ENCODE measurements at places on chromosomes 2 and 18. TPM values are rescaled to one million over a fixed set of nuclear protein-coding genes. Genes with fewer than 3 reads are reported as not detected.

DNA sequence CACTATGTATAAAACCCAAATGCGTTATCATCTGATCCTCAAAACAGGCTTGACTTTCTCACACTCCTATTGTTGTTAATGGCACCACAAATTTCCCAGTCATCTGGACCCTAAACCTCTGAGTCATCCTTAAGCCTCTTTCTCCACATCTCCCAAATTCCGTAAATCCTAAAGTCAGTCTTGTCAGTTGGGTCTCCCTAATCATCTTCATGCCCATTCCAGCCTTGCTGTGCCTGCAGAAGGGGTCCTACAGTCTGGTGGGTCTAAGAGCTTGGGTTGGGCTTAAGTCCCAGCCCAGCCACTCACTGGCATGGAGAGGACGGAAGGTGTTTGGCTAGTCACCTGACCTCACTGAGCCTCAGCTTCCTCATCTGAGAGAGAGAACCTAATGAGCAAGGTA lies 265.1 kb upstream of the SIX3 start:
- DNase-seq = no peak

DNA sequence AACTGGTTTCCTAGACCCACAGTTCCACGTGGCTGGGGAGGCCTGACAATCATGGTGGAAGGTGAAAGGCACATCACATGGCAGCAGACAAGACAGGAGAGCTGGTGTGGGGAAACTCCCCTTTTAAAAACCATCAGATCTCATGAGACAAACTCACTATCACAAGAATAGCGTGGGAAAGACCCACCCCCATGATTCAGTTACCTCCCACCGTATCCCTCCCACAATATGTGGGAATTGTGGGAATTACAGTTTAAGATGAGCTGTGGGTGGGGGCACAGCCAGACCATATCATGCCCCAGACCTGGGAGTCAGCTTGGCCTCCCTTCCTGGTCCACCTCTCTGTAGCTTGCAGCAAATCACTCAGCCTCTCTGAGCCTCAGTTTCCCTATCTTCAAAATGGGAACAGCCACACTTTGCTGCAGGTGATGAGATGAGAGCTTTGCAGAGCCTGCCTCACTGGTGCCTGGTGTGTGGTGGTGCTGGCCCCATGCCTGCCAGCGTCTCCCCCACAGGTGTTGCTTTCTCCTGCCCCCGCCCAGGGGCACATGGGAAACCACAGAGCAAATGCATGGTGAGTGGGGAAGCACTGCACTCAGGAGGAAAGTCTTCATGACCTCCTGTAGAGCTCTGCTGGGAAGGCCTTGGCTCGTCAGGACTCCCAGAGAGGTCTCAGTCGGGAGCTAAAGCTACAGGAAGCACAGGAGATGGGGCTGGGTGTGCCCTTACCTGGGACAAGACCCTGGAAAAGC lies 31.1 kb downstream of the GREB1 start:
- no peak for DNase-seq

Gene PPIG
- 86.0 TPM for total RNA-seq

GRCh38 chr2:39648580-39648979 lies 17.1 kb upstream of the TMEM178A start:
- no peak for DNase-seq

Gene UGT1A10
- not detected for total RNA-seq

DNA sequence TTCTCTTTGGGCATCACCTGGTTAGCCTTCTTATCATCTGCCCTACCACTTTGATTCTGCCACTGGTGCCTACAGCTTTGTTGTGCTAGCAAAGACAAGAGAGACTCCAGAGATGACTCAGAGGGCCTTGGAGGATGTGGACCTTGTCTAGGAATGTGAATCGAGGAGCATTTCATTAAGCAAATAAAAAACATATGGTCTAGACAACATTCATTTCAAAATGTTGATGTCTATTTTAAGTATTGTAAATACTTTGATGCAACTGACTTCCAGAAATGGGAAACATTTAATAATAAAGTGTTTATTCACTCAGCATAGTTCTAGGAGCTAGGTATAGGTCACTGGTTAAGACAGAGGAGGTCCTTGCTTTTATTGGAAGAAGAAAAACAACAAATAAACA lies 195.5 kb downstream of the CDCA7 start:
- no peak for DNase-seq

GRCh38 chr2:138494265-138494966 lies 7.2 kb upstream of the SPOPL start:
- no peak for DNase-seq

Gene HS6ST1
- total RNA-seq = 14.4 TPM

Measured in naive thymus-derived CD8-positive, alpha-beta T cell (primary cell).